CD4-positive, alpha-beta memory T cell (primary cell): ENCODE measurements at places on chromosomes 2 and 18.

- no peak overlapping the region for H3K4me3 ChIP-seq
- no peak overlapping the region for H3K27ac ChIP-seq
- DNase-seq = no peak
- H3K27me3 ChIP-seq = peaks cover 13% of the 10 kb centered on the region
- no peaks in the 10 kb centered on the region for H3K36me3 ChIP-seq
- peaks cover 2% of the 10 kb centered on the region for H3K4me1 ChIP-seq
These were observed 4.4 kb upstream of the ATP8B1 start for GRCh38 chr18:57807336-57808117.

DNA sequence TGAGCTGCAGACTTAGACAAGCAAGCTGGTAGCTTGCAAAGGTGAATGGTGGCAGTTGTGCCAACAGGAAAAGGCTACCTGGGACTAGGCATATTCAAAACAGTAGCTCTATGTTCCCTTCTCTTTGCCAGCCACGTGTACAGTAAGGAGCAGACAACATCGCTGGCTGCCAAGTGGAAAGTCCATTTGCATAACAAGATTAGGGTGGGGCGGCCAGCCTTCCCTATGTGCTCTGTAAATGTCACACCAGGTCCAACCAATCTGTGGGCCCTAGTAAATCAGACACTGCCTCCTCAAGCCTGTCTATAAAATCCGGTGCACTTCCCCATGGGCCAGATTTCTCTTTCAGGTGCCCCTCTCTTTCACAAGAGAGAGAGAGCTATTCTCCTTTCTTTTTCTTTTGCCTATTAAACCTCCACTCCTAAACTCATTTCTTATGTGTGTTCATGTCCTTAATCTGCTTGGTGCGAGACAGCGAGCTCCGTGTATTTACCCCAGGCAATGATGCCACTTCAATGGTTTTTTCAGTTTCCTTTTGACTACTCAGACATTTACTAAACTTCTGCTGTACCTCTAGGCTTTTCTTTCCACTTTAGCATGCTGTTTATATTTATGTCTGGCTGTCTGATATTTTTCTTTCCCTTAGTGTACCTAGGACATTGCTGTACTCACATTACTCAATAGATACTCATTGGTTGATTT, 297.4 kb upstream of the GCFC2 start:
- no peaks in the 10 kb centered on the region for H3K27me3 ChIP-seq
- H3K4me1 ChIP-seq = no peaks in the 10 kb centered on the region
- DNase-seq = no peak
- no peak overlapping the region for H3K27ac ChIP-seq
- H3K4me3 ChIP-seq = no peak overlapping the region
- H3K36me3 ChIP-seq = no peaks in the 10 kb centered on the region

- no peak for DNase-seq
- no peaks in the 10 kb centered on the region for H3K27me3 ChIP-seq
- H3K4me1 ChIP-seq = peaks cover 88% of the 10 kb centered on the region
- H3K4me3 ChIP-seq = no peak overlapping the region
These were observed 69.7 kb downstream of the NCK2 start for GRCh38 chr2:105814291-105814940.

GRCh38 chr2:71787476-71788185, 334.3 kb downstream of the DYSF start:
- no peak overlapping the region for H3K27ac ChIP-seq
- H3K36me3 ChIP-seq = no peaks in the 10 kb centered on the region
- DNase-seq = no peak

DNA sequence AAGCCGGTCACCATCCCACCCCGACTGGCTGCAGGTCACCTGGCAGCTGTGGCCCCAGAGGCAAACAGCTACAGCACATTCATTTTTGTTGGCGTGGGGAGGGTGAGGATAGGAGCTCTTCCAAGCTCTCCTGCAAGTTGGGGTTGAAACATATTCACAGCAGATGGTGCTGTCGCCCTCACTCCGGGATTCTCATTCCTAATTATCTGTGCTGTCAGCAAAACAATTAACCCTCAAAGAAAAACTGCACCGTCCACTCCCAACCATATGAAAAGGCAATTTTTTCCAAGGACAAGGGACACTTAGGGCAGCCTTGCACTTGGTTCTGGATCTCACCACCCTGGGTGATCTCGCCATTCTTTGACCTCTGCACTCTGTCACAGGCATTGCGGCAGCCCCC, 68.6 kb downstream of the ZBTB7C start:
- no peaks in the 10 kb centered on the region for H3K27me3 ChIP-seq
- H3K36me3 ChIP-seq = no peaks in the 10 kb centered on the region
- H3K4me3 ChIP-seq = no peak overlapping the region
- no peak overlapping the region for H3K27ac ChIP-seq
- no peak for DNase-seq

DNA sequence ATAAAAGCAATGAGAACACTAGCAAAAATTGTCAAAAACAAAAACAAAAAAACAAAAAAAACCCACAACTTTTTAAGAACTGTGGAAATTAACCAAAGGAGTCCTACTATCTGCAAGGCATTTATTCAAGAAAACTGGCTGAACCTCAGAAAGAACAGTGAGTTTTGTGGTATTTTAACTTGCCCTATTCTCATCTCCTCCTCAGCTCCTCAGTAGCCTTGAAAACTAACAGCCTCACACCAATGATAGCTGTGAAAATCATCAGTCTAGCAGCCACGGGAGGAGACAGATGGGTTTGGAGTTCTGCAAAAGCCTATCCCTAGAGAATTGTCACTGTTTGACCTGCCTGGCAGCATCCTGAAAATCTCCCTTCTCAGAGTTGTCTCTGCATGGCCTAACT, 20.1 kb upstream of the DNER start:
- H3K27me3 ChIP-seq = no peaks in the 10 kb centered on the region
- no peaks in the 10 kb centered on the region for H3K36me3 ChIP-seq
- no peak overlapping the region for H3K27ac ChIP-seq

DNA sequence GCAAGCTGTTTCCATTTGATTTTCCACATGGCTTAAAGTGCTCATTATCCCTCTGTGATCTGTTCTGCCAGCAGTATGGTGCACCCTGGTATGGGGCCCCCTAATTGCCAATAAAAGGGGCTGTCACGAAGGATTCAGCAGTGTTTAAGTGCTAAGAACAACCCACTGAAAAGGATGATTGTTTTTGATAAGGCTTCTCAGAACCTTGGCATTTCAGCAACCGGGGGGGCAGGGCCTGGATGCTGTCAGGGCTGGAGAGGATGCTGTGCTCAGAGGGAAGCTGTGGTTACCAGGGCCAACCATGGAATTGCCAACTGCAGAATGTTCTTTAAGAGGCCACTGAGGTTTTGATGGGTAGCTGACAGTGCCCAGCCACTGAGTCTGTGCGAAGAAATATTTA, 117.8 kb downstream of the CTIF start:
- H3K36me3 ChIP-seq = no peaks in the 10 kb centered on the region
- H3K4me3 ChIP-seq = no peak overlapping the region
- H3K27me3 ChIP-seq = no peaks in the 10 kb centered on the region

GRCh38 chr2:221572821-221573429, 821 bp upstream of the EPHA4 start:
- H3K4me3 ChIP-seq = peak overlapping the region; percentile 90
- peaks cover 6% of the 10 kb centered on the region for H3K27me3 ChIP-seq
- H3K36me3 ChIP-seq = no peaks in the 10 kb centered on the region

GRCh38 chr2:161337247-161337646, 29.0 kb downstream of the PSMD14 start:
- no peak for DNase-seq
- H3K27ac ChIP-seq = no peak overlapping the region
- H3K27me3 ChIP-seq = no peaks in the 10 kb centered on the region
- H3K4me3 ChIP-seq = no peak overlapping the region

GRCh38 chr18:63189817-63190216, 129.8 kb downstream of the BCL2 start:
- H3K4me1 ChIP-seq = peaks cover 53% of the 10 kb centered on the region
- H3K36me3 ChIP-seq = no peaks in the 10 kb centered on the region
- no peak overlapping the region for H3K4me3 ChIP-seq
- DNase-seq = no peak
- H3K27ac ChIP-seq = no peak overlapping the region

- H3K27ac ChIP-seq = no peak overlapping the region
- no peak overlapping the region for H3K4me3 ChIP-seq
- no peak for DNase-seq
- no peaks in the 10 kb centered on the region for H3K27me3 ChIP-seq
These were observed 135.1 kb upstream of the TFPI start for GRCh38 chr2:187689372-187689771.

DNA sequence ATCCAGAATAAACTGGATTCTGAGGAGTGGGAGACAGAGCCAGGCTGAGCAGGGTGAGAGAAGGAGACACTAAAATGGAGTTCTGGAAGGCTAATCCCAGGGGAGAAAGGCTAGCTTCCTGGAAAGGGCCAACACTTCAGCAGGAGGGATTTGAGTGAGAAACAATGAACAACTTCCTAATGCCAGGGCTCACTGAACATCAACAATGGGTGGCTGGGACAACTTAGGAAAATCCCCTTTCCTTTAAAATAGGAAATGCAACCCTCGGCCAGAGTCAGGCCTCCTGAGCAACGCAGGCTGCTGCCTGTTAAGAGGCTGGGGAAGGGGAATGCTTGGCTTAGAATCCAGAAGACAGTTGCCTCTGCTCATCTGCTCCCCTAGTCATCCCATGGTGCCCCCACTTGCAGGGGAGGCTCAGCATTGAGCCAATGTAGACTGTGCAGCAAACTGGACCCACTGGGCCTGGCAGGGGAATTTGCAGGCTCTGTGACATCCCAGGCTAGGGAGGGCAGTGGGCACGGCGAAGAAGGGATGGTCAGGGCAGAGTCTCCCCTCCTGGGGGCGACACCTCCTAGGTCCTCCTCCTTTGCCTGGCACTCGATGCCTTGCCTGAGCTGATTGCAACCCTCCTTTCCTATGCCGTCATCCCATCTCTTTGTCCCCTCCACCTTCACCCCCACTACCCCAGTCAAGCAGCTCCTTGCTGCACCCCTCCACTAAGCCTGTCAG, 182.5 kb downstream of the TNS1 start:
- H3K4me3 ChIP-seq = no peak overlapping the region
- no peak overlapping the region for H3K27ac ChIP-seq
- no peaks in the 10 kb centered on the region for H3K4me1 ChIP-seq
- H3K27me3 ChIP-seq = no peaks in the 10 kb centered on the region

GRCh38 chr2:54353216-54353615, 97.2 kb upstream of the TSPYL6 start:
- DNase-seq = no peak
- no peak overlapping the region for H3K27ac ChIP-seq
- no peaks in the 10 kb centered on the region for H3K4me1 ChIP-seq
- no peaks in the 10 kb centered on the region for H3K27me3 ChIP-seq

GRCh38 chr2:105803773-105804172, 59.1 kb downstream of the NCK2 start:
- no peaks in the 10 kb centered on the region for H3K36me3 ChIP-seq
- DNase-seq = no peak

DNA sequence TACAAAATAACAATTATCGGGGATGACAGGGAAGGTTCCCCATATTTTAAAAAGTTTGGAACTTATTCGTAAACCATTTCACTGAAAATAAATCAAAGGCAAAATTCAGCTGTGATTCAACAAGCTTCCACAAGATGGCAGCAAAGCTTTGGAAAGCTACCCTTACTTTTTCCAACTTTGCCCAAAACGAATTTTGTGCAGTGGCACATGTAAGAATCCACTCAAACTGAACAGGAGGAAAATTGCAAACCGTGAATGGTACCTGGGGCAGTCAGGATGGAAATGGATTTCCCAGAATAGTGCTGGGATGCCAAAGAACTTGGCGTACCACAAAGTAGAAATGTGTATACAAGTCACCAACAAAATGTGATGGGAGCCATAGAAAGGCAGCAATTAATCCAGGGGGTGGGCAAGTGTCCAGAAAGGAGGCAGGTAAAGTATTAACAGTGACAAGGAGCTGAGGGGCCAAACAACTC, 10.7 kb downstream of the RPL31 start:
- H3K4me3 ChIP-seq = no peak overlapping the region
- no peaks in the 10 kb centered on the region for H3K27me3 ChIP-seq
- no peak overlapping the region for H3K27ac ChIP-seq
- peak; percentile 39 for DNase-seq
- peaks cover 17% of the 10 kb centered on the region for H3K36me3 ChIP-seq

GRCh38 chr2:12131975-12132374, 385.5 kb downstream of the LPIN1 start:
- no peak overlapping the region for H3K27ac ChIP-seq
- no peak overlapping the region for H3K4me3 ChIP-seq
- DNase-seq = no peak
- no peaks in the 10 kb centered on the region for H3K36me3 ChIP-seq
- peaks cover 38% of the 10 kb centered on the region for H3K4me1 ChIP-seq

DNA sequence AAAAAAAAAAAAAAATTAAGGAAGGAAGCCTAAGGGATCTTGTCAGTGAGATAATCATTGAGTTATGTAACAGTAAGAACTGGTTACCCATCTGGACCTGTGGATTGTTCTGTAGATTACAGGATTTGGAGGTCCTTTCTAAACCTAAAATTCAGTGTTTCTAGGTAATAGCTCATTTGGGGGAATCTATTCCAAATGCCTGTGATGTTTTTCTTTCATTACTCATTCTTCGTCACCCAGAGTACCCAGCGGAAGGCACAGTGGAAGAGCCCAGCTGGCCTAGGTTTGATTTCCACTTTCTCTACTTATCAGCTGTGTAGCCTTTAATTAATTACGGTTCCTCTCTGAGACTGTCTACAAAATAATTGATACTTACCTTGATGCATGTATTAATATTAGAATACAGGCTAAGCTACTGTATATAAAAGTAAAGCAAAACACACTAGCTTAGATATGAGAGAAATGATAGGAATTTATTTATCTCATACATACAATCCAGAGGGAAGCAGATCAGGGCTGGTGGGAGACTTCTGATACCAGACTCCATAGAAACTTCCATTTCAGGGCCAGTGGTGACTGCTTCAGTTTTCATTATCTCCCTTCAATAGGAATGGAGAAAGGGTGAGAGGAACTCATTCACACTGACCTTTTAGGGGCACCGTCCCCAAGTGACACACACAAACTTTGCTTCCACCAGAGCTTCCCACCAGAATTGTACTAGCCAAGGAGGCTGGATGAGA, 115.8 kb upstream of the NOSTRIN start:
- no peak overlapping the region for H3K4me3 ChIP-seq
- H3K4me1 ChIP-seq = no peaks in the 10 kb centered on the region
- no peaks in the 10 kb centered on the region for H3K27me3 ChIP-seq

DNA sequence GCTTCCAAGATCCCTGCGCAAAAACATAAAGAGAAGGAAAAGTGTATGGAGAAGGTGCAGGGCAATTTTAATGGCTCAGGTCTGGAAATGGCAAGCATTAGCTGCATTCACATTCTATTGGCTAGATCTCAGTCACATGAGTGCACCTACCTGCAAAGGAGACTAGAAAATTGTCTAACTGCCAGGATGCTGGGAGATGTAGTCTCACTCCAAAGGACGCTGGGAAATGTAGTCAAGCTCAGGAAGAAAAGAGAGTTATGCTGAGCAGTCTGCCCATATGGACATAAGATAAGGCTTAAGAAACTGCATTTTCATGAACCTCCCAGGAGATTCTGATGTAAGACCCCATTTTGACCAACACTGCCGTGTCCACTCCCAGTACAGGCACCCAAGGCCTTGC, 9.5 kb upstream of the KLHL29 start:
- H3K36me3 ChIP-seq = no peaks in the 10 kb centered on the region
- H3K4me1 ChIP-seq = peaks cover 4% of the 10 kb centered on the region
- no peak for DNase-seq
- no peak overlapping the region for H3K27ac ChIP-seq
- no peaks in the 10 kb centered on the region for H3K27me3 ChIP-seq
- no peak overlapping the region for H3K4me3 ChIP-seq
